GM06990 (cell line): ENCODE measurements at places on chromosomes 7 and 10.

- no peak for DNase-seq
Measured at GRCh38 chr7:116862951-116863670, 724 bp downstream of the CAPZA2 start.

- DNase-seq, result peak; percentile 60
Measured at GRCh38 chr7:102404005-102404861, 8.1 kb downstream of the PRKRIP1 start.

DNA sequence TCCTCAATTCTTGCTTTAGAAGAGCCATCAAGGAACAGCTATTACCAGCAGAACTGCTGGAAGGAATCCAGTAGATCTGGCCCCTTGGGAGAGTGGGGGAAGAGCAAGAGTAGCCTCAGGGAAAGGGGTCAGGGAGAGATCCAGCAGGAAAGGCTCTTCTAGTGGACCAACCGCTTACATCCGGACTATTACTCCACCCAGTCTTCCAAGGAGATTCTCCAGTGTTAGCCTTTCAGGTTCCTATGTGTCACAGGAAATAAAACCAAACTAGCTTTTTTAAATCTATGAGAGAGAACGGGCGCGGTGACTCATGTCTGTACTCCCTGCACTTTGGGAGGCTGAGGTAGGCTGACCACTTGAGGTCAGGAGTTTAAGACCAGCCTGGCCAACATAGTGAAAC, 34.3 kb downstream of the TET1 start:
- no peak for DNase-seq

DNA sequence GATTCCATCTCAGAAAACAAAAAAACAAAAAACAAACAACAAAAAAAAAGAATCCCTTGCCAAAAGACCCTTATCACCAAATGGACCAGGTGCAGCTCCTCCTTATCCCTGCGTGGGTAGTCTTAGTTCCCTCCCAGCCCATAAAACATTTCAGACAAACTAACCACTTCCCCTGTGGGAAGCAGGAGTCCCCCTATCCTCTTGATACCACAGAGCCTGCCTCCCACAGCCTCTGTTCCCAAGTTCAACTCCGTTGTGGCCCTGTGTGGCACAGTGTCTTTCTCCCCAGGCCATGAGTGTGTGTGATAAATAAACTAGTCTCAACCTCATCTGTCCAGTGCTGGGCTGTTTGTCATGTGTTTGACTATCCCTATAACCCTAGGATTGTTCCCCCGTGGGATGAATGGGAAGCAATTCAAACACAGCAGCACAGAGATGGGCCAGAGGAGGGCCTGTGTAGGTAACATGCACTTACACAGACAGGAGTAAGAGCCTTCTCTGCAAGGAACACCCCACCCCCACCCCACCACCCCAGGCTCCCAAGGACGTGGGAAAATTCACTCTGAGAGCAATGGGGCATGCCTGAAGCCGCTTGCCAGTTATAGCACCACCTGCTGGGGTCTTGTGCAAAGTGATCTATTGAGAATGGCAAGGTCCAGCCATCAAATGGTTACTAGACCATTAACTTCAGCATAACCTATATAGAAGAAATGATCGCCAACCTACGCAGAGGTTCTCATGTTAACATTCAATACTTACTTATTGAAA, 147.1 kb upstream of the GHITM start:
- DNase-seq, result no peak

DNA sequence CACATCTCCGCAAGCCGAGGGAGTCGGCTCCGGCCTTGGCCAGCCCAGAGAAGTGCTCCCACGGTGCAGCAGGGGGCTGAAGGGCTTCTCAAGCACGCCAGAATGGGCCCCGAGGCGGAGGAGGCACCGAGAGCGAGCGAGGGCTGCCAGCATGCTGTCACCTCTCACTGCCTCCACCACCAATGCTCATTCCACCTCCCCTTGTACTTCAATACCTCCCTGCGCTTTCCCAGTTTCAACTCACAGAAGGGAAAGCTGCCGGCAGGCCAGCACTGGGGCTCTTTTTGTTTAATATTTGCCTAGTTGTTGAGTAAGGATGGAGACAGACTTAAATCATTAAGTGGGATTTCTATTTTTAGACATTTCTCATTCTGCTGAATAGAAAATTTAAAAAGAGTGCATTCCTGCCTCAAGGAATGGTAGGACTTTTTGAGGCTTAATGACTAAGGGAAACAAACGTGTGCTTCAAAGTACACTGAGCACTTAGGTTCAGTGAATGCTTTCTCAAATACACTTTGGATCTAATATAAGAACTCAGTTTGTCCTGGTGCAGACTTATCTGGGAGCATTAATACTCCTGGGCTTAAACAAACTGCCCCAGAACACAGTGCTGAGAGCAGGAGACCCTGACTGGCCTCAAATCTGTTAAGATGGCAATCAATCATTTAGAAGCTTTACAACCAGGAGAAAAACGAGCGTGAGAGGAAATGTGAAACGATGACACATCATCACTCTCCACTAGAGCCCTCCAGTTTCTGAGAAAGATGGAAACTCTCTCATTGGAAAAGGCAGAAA, 131.2 kb downstream of the RALA start:
- no peak for DNase-seq

GRCh38 chr7:72925546-72926120, 738 bp downstream of the POM121 start:
- no peak for DNase-seq

- no peak for DNase-seq
Measured at GRCh38 chr10:33368086-33368485, 33.6 kb upstream of the NRP1 start.

DNA sequence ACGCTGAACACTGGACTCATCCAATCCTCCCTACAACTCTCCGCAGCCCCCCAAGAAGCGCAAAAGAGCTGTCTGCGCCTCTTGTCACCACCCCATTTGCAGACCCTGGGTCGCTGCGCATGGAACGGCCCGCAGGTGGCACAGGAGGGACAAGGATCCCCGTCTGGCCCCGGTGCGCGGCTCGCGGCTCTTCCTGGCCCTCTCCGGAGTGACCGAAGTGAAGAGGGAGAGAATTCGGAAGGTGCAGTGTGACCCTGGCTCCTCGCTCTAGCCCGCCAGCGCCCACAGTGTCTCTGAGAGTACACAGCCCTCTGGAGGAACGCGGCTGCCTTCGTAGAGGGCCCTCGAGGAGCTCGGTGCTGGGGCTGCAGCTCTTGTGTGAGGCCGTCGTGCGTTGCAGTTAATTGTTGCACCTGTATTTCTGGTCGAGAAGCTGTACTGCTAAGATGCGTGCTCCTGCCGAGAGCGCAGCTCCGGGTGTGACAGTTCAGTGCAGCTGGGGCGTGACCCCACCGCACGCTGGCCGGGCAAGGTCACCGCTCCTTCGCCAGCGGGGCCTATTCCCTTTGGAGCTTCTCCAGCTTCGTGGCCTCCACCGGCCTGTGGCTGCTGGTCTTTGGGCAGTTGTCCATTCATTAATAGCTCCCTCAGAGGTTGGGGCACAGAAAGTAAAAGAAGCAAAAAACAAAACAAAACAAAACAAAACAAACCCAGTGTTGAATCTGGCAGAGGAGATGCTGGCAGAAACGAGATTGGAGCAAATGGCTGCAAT, 119.0 kb downstream of the SEC23IP start:
- no peak for DNase-seq

GRCh38 chr10:70863470-70864160, 24.8 kb downstream of the PCBD1 start:
- no peak for DNase-seq

GRCh38 chr7:75879771-75880184, 944 bp downstream of the RHBDD2 start:
- no peak for DNase-seq

DNA sequence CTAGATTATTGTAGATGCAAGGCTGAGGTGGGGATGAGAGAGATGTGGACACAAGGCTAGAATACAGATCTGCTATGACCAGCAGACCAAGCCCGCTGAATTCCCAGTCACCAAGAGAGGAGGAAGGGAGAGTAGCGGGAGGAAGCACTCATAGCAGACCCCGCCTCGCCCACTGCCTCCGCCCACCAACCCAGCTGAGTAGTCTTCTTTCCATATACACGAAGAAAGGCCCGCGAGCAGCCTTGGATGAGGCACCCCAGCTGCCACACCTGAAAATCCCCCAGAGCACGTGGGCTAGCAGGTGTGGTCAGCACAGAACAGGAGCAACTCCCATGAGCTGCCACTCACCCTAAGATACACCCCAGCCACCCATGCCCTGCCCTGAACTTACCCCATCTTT, 7.9 kb upstream of the H2BK1 start:
- DNase-seq, result no peak

DNA sequence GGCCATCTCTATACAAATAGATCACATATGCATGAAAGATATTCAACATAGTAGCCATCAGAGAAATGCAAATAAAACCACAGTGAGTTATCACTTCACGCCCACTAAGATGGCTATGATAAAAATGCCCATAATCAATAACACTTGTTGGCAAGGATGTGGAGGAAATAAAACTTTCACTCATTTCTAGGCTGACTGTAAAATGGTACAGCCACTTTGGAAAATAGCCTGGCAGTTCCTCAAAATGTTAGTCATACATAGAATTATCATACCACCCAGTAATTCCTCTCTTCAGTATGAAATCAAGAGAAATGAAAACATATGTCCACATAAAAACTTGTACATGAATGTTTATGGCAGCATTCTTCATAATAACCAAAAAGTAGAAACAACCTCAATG, 324.9 kb downstream of the LRRTM3 start:
- no peak for DNase-seq

DNA sequence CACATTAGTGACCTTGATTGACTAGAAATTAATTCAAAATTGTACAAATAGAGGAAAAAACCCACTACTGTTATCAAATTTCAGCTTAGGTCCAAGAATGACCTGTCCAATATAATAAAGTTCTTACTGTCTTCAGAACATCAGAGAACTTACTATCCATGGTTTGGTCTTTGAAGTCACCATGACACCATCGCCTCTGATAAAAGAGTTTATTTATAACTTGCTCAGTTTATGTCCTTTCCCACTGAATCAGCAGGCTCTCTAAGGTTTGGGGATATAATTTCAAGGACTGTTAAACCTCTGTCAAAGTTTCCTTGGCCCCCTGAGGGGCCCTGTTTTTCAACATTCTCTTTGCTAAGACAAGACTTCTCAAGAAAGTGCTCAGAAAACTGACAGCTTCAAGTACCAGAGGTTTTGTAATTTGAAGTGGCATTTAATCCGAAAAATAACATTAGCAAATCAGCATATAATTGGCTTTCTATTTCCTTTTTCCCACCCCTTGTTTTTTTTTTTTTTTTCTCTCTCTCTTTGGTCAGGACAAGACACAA, 191.7 kb upstream of the FERD3L start:
- DNase-seq, result no peak

DNA sequence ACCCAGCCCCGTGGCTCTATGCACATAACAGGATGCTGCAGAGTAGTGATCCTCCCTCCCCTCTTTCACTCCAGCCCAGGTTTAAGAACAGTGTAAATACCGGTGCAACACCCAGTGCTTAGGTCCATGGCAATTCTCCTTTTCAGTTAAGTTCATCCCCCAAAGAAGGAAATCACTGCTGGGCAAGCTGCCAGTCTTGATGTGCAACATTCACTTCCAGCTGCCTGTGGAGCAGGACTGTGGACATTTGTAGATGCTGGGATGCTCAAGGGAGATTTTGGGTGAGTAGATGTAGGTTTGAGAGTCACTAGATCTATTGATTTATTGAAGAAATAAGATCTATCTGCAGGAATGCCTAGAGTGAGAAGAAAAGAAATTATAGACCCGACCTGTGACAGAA, 294.3 kb upstream of the KIAA1217 start:
- DNase-seq, result no peak

- DNase-seq, result no peak
Measured at GRCh38 chr7:3141326-3141725, 97.7 kb upstream of the CARD11 start.

GRCh38 chr7:12107841-12108254, 103.2 kb upstream of the TMEM106B start:
- DNase-seq, result no peak
